Urinary bladder (tissue), 4 donors: ENCODE measurements at places on chromosomes 7 and 10. TPM values are rescaled to one million over a fixed set of nuclear protein-coding genes. Genes with fewer than 3 reads are reported as not detected.

The WEE2 gene
- total RNA-seq = 0.42 TPM

The PDZD7 gene
- 0.21 TPM for total RNA-seq

The APBB1IP gene
- 4.1 TPM for total RNA-seq

The FIS1 gene
- total RNA-seq = 66.7 TPM

The CALHM2 gene
- total RNA-seq = 17.4 TPM

DNA sequence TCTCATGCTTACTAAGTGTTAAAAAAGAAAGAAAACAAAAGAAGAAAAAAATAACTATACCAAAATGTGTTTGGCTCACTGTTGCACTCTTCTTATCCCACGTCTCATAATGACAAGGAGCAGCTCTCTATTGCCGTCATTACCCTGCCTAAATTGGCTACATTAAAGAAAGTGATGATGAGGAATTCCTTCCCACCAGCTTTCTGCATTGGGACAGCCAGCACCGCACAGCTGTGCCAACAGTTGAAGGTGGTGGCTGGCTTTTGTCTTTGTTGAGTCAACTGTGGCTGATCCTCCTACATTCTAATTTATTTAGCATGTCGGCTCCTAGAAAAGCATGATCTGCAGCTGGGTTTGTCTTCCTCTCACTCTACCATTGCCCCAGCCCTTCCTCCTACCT, 751.8 kb downstream of the KCNMA1 start:
- no peak for DNase-seq

DNA sequence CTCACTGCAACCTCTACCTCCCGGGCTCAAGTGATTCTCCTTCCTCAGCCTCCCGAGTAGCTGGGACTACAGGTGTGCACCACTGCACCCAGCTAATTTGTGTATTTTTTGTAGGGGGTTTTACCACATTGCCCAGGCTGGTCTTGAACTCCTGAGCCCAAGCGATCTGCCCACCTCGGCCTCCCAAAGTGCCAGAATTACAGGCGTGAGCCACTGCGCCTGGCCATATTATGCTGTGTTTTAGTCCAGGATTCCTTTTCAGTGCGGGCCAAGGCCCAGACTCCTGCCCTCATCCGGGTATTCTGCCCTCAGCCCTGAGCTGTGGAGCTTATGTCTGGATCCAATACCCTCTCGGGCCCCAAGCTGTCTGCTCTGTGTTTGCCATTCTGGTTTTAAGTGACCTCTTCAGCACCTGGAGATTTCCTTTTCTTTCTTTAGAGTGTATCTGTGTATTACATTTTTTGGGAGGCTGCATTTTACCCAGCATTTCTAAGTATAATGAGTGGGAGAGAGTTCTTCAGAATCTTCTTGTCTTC, 114.9 kb downstream of the BUB3 start:
- DNase-seq = no peak

DNA sequence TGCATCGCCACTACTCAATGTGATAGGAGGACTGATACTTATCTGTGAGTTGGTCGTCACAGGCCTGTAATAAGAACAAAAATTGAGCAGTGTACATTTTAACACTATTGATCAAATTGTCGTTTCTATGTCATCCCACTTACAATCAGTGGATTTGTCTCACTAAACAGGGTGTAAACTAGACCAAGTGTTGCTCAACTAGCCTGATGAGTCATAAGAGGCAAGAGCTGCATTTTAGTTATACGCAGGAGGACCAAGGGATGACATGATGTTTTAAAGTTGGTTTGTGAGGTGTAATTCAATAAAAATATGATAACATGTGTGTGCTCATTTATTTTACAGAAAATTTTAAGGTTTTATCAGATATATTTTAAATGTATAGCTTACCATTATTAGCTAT, 1239.2 kb downstream of the REEP3 start:
- no peak for DNase-seq

DNA sequence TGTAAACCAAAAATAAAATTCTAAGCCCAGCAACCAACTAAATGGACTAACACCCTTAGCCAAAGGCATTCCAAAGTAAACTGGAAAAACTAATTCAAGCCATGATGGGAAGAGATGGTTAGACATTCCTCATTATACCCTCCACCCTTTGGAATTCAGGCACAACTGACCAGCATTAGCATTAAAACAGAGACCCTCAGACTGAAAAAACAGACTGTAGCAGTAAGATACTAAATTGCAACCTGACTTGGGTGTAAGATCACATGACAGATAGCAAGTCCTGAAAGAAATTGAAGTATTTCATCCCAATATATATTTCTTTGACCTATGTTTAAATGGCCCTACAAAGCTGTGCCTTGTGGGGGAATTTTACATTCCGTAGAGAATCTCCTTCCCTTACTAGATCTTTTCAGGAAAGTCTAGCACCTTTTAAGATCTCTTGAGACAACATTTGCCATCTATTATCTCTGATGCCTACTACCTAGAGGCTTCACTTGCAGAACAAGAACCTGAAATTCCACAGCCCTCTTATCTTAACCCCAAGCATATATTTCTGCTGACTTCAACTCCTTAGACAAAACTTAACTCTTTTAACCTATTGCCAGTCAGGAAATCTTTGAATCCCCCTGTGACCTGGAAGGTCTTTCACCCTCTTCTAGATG, 750.2 kb upstream of the IGFBP3 start:
- no peak for DNase-seq

DNA sequence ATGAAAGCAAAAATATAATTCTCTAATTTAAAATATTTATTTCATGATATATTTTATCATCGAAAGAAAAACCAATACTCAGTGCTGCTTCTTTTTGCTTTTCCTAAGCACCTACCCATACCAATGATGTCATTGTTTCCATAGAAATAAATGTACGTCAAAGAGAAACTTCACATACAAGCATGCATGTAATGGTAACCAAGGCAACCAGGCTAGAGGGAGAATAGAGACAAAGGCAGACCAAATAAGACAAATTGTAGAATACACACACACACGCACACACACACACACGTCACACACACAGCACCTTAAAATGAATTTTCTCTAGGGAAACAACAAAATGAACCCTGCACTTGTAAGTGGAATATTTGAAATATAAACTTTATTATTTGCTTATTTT, 75.5 kb downstream of the MACC1 start:
- no peak for DNase-seq

- DNase-seq = no peak
Observed at GRCh38 chr7:82507365-82507975, 63.9 kb upstream of the CACNA2D1 start.

DNA sequence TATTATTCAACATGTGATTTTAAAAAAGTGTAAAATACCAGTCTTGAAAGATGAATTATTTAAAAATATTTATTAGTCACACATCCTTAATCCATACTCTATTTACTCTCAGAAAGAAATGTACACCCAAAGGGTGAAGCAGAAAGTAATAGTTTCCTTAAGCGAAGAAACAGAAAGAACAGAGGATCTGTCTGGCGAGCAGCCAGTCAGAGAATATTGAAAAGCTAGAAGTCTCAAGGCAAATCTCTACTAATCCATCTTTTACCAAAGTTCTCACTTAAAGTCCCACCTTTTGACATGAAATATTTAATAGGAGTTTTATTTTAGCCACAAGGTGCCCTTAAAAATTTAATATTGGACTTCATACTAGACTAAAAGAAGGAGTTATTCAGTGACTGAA, 46.7 kb downstream of the MKX start:
- no peak for DNase-seq

- no peak for DNase-seq
Observed at GRCh38 chr7:102415685-102416225, 17.6 kb upstream of the ORAI2 start.

- DNase-seq = no peak
Observed at GRCh38 chr10:78455811-78456210, 422.1 kb downstream of the RPS24 start.

DNA sequence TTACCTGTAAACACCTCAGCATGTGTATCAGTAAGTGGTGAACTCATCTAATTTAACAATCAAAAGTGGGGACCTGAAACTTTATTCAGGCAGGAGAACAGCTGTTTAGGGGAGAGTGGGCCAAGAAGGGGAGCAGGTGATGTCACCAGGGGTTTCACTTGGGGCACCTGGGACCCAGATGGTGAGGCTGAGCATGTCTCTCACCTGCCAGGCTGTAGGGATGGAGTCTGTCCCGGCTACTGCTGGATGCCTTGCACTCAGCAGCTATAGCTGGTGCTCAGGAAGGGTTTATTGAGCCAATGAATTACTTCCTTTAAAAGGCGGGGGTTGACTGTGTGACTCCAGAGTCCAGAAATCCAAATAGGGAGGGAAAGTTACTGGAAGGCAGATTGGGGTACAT, 23.0 kb downstream of the CDH23 start:
- DNase-seq = no peak

DNA sequence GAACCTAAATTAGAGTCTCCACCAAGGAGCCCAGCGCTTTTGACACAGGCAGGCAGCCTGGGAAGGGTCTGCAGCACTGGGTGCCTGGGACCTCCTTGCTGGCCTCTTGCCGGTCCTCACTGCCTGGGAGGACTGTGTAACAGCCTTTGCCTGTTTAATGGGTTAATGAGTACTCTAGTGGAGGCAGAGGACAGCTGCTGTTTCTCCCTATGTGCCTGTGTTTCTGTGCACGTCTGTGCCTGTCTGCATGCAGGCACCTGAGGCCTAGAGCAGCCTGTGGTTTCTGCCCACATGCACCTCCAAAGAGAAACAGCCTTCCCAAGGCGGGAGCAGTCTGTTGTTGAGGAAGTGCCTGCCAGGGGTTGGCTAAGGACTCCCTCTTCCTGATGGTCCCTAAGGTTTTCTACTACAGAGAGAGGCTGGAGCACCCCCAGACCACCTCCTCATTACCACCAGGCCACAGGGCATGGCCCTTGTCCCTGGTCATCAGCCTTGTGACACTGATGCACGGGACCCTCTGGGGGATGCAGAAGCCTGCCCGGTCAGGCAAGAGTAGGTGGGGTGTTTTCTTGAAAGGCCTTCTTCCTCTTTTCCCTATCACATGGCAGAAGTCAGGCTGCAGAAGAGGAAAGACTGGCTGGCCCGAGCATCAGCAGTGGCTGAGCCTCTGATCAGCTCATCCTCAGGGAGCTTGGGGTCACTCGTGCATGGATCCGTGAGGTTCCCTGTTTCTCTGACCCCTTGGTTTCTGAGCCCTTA, 14.2 kb downstream of the SLC29A3 start:
- DNase-seq = no peak

- no peak for DNase-seq
Observed at GRCh38 chr10:45378914-45379726, 5.1 kb downstream of the ALOX5 start.

DNA sequence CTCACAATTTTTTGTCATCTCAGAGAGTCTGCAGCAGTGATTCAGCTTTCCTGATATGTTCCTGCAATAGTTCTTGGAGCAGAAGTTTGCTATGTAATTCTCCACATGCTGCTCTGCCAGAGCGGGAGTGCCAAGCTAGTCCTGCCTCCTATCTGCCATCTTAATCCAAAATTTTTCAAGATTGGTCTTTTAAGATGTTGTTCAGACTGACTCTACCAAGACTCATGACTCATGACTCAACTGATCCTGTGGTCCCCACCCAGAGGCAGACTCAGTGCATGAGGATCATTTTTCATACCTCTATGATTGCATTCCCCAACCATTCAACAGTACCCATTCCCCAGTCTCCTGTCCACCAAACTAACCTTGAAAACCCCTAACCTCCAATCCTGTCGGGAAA, 470.8 kb downstream of the INHBA start:
- no peak for DNase-seq

- peak; percentile 84 for DNase-seq
Observed at GRCh38 chr7:1537535-1538412, 7.3 kb downstream of the MAFK start.

DNA sequence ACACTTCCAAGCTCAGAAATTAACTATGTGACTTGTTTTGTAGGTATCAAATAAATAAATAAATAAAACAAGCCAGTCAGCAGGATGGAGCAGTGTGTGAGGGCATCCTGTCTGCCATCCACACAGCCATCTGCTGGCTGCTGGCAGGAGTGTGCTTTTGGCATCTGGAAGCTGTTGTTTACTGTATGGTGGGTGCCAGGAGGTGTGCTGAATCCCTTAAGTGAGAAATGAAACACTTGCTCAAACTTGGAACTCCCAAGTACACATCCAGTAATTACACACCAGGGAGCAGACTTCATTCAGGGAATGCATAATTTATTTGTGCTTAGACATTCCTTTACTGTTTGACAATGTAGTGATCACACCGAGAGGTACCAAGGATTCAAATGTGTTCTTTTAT, 16.9 kb upstream of the TAX1BP1 start:
- DNase-seq = no peak

GRCh38 chr10:97028126-97028831, 157.5 kb downstream of the SLIT1 start:
- DNase-seq = no peak

- DNase-seq = no peak
Observed at GRCh38 chr7:24574386-24574785, 1.1 kb downstream of the PALS2 start.
